ENCODE measurements at places on chromosomes 5 and 9.

GRCh38 chr5:113527746-113528145, 14.3 kb downstream of the YTHDC2 start:
- DNase-seq = no peak

- DNase-seq = no peak
Measured at GRCh38 chr5:154624341-154624740, 130.8 kb upstream of the LARP1 start.

GRCh38 chr5:39238366-39239105, 19.2 kb upstream of the FYB1 start:
- no peak for DNase-seq

DNA sequence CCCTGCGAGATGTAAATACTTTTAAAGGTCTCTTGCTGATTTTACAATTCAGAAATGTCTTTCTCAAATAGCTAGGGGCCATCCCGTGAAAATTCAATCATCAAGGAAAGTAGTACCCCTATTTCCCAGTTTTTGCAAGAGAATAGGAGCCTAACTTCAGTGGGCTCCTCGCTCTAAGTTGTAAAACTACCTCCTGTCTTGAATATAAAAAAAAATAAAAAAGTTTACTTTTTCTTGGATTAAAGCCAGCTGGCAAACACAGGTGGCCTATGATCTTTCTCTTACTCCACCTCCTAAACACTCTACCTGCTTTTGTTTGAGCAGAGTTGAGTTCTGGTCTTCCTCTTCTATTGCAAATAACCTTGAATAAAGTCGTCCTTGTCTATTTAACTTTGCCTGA, 79.4 kb downstream of the SLCO4C1 start:
- no peak for DNase-seq

DNA sequence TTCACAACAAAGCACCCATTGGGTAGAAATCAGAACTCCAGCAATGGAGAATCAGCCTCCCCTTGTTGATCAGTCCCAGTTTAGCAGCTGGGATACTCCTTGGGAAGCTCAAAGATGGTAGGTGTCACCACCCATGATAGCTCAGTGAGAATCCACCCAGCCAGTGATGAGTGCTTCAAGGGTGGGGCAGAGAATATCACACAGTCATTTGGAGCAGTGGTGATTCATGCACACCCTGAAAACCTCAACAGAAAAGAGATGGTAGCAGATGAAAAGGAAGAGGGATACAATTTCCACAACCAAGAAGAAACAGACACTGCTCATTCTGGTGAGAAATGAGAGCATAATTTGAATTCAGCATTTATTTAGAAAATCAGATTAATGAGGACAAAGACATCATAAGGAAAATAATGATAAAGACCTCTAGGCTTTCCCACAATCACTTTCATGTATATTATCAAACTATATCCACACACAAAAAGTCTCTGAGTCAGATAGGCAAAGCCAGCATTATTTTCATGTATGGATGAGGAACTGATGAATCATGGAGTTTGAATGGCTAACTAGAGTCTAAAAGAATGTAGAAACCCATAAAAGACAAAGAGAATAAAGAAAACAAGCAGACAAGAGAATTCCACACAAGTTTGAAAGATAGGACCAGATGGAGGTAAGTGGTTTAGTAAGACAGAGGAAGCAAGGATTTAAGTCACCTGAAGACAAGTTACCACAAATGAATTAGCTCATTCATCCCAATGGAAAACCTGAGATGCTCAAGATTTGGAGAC, 82.9 kb downstream of the FEM1C start:
- DNase-seq = no peak

GRCh38 chr5:67520161-67520908, 323.7 kb upstream of the CD180 start:
- DNase-seq = no peak

- DNase-seq = no peak
Measured at GRCh38 chr5:127754706-127755105, 51.5 kb downstream of the CCDC192 start.

- no peak for DNase-seq
Measured at GRCh38 chr9:108910402-108910801, 23.5 kb downstream of the ELP1 start.

- DNase-seq = no peak
Measured at GRCh38 chr9:3758816-3759576, 233.2 kb upstream of the RFX3 start.

- no peak for DNase-seq
Measured at GRCh38 chr9:129352146-129352865, 174.2 kb upstream of the IER5L start.

DNA sequence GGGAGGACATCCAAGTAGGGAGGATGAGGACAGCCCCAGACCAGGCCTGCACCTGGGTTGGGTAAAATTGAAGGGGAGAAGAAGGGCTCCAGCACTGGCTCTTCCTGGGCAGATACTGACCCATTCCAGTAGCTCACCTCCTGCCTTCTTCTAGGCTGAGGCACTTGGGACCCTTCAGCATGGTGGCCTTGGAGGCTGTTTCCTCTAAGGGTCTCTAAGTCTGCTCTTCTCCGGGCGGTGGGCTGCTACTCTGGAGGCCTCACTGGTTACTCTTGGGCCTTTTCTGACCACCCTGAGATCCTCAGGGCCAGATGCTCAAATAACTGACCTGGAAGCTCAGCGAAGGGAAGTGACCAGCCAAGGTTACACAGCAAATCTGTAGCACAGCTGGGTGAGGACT, 2.8 kb upstream of the TIFAB start:
- no peak for DNase-seq

DNA sequence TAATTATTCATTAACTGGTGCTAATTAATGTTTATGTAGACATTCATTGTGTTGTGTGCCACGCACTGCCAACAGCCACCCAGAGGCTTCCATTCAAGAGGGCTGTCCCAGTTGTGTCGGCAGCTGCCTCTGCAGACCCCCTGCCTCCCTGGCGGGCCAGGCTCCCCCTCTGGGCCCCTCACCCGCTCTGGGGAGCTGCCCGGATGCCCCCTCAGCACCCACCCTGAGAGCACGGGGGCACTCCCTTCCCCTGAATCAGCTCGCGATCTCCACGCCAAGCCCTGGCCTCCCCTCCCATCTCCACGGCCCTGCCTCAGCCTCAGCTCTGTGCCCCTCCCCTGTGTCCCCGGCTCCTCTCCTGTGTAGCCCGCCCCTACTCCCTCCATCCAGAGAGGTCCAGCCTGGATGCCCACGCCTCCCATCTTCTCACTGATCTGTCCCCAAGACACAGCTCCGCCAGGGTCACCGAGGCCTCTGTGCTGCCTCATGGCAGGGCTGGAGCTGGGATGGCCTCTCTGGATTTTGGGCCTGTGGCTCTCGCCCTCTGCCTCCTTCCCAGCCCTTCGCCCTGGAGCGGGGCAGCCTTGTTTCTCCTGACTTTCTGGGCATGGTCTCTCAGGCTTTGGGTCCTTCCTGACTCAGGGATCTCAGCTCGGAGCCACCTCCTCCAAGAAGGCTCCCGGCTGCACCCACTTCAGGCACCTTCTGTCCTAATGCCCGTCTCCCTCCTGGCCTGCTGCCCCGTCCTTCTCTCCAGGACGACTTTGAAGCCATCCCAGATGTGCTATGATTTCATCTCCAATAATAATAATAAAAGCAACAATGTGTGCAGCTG, 16.0 kb upstream of the SLC9A3 start:
- DNase-seq = no peak

DNA sequence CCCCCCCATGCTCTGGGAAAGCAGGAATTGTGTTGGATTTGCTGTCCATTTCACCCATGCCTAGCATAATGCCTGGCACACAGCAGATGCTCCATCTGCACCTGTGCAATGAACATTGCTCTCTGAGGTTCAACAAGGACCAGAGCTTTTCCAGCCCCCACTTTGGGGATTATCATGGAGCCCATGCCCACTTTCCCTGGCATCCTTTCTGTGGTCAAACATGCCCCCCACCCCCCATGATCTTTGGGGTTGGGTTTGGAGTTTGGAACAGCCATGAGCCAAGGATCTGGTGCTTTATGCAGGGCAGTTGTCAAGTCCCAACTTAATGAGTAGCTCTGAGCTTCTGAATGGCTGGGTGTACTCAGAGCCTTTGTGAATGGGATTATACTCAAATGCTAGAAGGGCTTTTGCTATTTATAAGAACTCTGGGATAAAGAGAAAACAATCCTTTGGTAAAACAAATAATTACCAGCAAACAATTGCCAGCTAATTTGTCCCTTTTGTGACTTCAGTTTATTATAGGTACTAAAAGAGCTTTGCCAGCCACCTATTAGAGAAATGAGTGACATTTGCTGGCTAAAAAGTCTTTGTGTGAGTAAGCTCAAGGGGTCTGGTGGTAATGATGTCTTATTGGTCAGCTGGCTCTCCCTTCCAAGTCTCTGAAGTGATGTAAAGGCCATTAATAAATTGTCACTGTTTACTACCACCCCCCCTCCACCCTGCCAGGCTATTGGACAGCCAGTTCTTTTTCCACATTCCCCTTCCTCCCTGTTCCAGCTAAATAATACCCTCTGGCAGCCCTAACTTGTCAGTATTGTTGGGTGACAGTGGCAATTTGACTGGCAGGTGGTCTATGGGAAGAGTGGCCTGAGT, 182.3 kb downstream of the MACROH2A1 start:
- no peak for DNase-seq
